Gastroesophageal sphincter (tissue), 4 donors: ENCODE measurements at places on chromosomes 7 and 10. TPM values are rescaled to one million over a fixed set of nuclear protein-coding genes. Genes with fewer than 3 reads are reported as not detected.

Gene PNLIPRP3
- 0.30 TPM for total RNA-seq

Gene EXOC4
- 52.6 TPM for total RNA-seq

Gene SRRM3
- 4.1 TPM for total RNA-seq

Gene BTRC
- 15.6 TPM for total RNA-seq
